Left renal pelvis (tissue), 4 donors: ENCODE measurements at places on chromosomes 11 and 22. TPM values are rescaled to one million over a fixed set of nuclear protein-coding genes. Genes with fewer than 3 reads are reported as not detected.

Gene CRYAB
- 63.6 TPM for polyA plus RNA-seq

Gene TTC28
- polyA plus RNA-seq: 51.9 TPM

Gene CHRM1
- polyA plus RNA-seq: not detected

Gene DYNC2H1
- 41.4 TPM for polyA plus RNA-seq

Gene OR6T1
- not detected for polyA plus RNA-seq

Gene FIBIN
- polyA plus RNA-seq: 25.5 TPM

Gene OR52E8
- not detected for polyA plus RNA-seq

Gene KRTAP5-4
- polyA plus RNA-seq: not detected

Gene C1QTNF4
- polyA plus RNA-seq: 12.7 TPM

Gene PCNX3
- polyA plus RNA-seq: 37.9 TPM

Gene APOBEC3H
- 0.17 TPM for polyA plus RNA-seq

Gene CHST1
- 7.7 TPM for polyA plus RNA-seq

Gene KRTAP5-8
- 0.33 TPM for polyA plus RNA-seq

Gene WNT11
- 21.3 TPM for polyA plus RNA-seq

Gene OR56A1
- polyA plus RNA-seq: not detected

Gene TYR
- polyA plus RNA-seq: not detected

Gene APOL6
- 4.1 TPM for polyA plus RNA-seq

Gene TMEM86A
- 5.8 TPM for polyA plus RNA-seq

Gene TMPRSS4
- 30.6 TPM for polyA plus RNA-seq

Gene NXPE1
- polyA plus RNA-seq: not detected
